AG04449 (cell line): ENCODE measurements at places on chromosomes 13 and 19.

GRCh38 chr13:111941845-111942447 lies 125.0 kb upstream of the SOX1 start:
- no peak for DNase-seq

DNA sequence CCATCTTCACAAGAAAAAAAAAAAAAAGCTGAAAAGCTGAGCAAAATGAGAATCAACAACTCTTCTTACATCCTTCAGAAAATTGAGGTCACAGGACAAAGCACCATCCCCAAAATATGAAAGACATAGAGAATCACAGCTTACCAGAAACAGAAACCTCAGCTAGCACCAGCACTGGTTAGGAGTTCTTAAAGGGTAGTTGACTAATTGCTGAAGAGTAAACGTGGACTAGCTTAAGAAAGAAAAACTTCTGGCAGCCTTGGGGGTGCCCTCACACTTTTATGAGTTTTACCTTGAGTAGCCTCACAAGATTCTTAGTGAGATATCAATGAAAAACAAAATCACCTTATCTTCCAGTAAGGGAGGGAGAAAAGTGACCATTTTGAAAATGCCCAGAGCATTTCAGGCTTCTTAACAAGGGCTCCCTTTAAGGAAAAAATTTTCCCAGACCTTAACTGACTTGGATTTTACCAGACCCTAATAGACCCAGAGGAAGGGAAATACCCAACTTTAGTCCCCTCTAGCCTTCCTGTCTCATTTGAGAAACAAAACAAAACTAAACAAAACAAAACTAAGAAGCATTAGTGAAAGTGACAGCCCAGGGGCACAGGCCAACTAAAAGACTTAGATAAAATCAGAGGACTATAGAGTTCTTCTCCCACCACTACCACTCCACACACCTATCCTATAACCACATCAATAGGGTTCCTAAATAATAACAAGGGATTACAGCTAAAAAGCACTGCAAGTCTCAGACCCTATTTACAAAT lies 888.6 kb downstream of the DIAPH3 start:
- DNase-seq: no peak

GRCh38 chr19:14150770-14151661 lies 14.6 kb upstream of the ASF1B start:
- no peak for DNase-seq

GRCh38 chr19:28403690-28404089 lies 809.3 kb downstream of the UQCRFS1 start:
- DNase-seq: no peak

GRCh38 chr19:17861542-17862402 lies 2.1 kb downstream of the RPL18A start:
- DNase-seq: no peak

- DNase-seq: no peak
Observed at GRCh38 chr13:106850973-106851650, 283.2 kb upstream of the ARGLU1 start.

GRCh38 chr13:45928843-45929242 lies 77.3 kb upstream of the SIAH3 start:
- no peak for DNase-seq

- no peak for DNase-seq
Observed at GRCh38 chr19:55493645-55494171, 5.5 kb downstream of the SSC5D start.

DNA sequence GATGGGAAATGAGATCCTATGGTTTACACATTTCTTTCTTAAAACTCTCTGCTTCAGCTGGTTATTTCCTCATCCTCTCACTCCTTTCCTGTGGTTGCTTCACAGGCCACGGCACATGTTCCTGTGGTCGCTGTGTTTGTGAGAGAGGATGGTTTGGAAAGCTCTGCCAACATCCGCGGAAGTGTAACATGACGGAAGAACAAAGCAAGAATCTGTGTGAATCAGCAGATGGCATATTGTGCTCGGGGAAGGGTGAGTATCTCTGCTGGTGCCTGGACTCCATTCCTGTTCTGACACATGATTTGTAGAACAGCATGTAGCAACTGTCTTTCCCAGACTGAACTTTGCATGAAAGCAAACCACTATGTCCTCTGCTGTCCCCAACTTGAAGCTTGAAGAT lies 254.2 kb downstream of the ITGBL1 start:
- DNase-seq: peak; percentile 81

DNA sequence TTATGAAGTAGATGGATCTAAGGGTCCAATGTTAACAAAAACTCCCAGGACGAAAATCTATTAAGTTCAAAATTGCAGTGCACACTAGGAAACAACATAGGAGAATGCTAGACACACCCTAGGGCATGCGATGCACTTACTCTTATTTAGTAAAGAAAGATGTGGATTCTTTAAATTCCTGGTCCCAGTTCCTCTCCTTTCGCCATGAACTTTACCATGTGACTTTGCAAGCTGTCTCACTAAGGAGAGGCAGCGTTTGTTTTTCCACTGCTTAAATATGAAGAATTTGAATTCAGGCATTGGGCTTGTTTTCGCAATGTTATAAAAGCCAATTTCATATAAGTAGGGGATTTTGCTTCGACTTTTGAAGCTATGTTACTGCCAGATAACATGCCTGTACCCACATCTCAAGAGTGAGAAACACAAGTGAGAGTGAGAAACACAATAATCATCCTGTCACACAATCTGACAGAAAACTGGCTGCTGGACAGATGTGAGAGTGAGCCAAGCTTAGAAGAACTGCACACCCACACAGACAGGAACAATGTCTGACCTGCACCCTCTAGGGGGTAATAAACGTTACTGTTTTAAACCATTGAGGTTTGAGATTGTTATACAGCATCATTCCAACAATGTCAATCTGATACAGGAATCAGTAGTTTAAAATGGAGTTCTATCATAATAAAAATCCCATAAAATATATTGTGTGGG lies 1308.4 kb downstream of the SLITRK5 start:
- DNase-seq: no peak

DNA sequence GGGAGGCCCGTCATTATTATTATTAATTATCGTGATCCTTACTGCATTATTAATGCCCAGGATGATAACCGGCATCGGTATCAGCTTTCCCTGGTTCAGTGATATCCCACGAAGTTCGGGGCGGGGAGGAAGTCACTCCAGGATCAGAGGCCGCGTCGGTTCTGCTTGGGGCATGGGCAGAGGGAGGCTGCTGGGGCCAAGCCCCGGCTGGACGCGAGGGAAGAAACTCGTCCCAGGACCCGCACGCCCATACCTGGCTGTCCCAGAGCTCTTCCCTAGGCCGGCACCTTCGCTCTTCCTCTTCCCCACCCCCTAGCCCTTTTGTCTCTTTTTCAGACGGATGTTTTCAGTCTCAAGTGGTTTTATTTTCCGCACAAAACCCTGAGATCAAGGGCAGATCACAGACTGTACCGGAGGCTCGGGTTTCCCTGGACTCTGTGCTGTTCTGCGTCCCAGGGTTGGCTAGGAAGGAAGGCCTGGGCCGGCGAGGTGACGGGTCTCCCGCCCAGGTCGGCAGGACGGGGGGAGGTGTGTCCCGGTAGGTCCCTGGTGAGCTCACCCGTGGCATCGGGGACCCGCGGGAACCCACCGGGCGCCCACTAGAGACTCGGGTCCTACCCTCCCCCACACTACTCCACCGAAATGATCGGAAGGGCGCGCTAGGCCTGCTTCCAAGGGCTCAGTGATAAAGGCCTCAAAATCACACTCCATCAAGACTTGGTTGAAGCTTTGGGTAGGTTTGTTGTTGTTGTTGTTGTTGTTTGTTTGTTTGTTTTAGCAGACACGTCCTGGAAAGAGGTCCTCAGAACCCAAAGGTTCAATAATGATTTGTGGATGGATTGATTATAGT lies 7.9 kb downstream of the ZIC2 start:
- no peak for DNase-seq
